ENCODE measurements at places on chromosomes 7 and 10.
A peak's percentile ranks its signal among the peaks of the same experiment; 100 is the strongest.

DNA sequence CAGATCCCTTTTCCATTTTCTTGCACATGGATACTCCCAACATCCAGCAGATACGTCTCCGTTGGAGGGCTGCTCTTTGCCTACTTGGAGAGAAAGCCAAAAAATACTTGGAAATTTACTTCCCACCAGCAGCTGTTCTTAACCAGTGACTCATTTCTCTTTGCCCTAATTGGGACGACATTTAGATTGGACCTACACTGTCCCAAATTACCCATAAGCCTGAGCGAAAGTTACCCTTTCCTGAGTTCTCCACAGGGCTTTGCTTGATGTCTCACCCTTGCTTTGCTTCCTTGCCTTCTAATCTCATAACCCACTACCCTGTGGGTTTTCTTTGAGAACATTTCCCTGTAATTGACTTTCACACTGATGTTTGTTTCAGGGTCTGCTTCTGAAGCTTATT, 48.1 kb downstream of the SAMD8 start:
- DNase-seq, result no peak

- no peak for DNase-seq
Measured at GRCh38 chr7:106793015-106793975, 71.8 kb upstream of the PIK3CG start.

- no peak for DNase-seq
Measured at GRCh38 chr7:150339409-150339809, 2.0 kb downstream of the RARRES2 start.

DNA sequence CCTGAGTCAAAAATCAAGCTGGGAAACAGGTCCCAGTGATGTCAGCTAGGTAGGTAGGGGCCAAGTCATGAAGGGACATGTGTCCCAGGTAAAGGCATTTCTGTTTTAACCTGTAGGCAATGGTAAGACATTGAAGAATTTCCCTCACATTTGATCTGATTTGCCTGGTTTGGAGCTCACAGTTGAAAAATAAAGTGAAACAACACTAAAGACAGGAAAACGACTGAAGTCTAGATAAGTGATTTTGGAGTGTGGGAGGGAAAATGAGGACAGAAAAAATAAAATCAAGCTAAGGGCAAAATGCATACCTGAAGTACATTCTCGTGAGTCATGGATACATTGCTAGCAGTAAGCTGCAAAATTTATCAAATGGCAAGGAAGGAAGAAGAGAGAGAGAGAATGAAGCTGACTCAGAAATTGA, 169.9 kb downstream of the SKIDA1 start:
- DNase-seq, result no peak

DNA sequence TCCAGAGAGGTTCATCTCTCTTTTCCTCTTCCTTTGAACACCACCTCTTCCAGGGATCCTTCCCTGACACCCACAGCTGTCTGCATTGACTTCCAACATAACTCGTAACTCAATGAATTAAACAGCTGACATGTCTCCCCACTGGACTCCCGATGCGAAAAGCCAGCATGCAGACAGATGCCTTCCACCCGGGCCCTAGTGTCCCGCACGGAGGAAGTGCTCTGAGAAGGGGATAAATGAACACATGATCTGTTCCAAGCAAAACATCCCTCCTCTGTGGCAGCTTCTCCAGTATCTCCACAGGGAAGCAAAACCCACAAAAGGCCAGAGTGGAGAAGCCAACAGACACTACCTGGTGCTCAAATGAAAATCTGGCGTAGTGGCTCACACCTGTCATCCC, 28.3 kb downstream of the OGDHL start:
- no peak for DNase-seq

GRCh38 chr7:32385316-32385956, 104.7 kb downstream of the LSM5 start:
- no peak for DNase-seq

- no peak for DNase-seq
Measured at GRCh38 chr7:155847821-155848435, 35.7 kb upstream of the SHH start.

DNA sequence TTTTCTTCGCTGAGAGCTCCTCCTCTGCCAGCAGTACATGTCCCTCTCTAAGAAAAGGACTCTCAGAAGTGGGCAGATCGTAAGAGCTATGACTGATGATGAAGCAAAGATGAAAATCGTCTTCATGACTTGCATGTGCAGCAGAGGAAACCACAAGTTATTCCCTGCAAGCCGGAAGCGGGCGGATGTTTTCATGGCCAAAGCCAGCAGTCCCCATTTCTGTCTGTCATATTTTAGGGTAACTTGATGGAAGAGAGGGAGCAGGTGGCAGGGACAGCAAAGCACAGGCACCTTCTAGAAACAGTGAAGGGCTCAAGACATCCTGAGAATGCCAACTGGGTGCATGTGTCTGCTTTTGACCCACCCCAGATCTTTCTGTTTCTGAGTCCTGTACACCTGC, 19.9 kb downstream of the KLF6 start:
- peak; percentile 81 for DNase-seq

DNA sequence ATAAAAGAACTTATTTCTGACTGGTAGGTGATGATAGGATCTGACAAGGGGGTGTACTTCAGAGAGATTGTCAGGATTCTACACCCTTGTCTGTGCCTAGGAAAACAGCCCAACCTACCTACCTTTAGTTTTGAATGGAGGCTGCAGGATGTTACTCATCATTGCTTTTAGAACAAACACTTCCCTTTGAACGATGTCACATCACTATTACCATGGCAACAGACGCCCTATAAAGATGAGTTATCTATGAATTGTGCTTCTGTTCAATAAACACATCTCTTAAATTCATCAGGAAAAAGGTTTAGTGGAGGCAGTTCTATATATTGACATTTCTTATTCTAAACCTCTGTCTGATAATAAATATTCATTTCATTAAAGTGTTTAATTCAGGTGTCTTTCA, 362.4 kb downstream of the CNTNAP2 start:
- DNase-seq, result no peak

DNA sequence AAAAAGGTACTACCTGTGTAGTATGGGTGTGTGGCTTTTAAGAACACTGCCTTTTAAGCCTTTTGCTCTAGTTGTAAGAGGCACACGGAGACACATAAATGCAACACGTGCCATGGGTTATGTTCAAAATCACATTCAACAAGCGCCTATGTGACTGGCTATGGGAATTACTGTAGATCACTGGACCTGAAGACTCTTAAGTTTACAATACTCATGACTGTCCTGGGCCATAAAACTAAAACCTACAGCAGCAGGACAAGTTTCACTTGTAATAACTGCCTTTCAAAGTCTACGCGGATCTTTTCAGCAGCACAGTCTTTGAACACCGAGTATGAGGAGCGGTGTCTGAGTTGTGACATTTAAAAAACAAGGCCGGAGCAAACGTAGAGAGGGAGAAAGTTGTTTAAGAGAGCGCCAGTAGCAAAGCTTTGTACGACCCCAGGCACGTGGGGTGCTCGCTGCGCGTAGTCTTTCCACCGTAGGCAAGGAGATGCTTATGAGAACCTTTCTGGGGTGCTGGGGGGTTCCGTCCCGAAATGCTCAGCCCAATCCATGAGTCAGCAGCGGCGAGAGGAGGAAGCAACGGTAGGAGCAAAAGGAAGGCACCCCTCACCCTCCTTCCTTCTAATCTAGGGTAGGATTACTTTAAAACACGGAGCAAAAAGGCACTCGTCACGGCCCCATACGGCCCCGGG, 662 bp downstream of the DNAJC2 start:
- DNase-seq, result peak; percentile 51

GRCh38 chr10:101103430-101103829, 27.7 kb upstream of the TLX1 start:
- no peak for DNase-seq

DNA sequence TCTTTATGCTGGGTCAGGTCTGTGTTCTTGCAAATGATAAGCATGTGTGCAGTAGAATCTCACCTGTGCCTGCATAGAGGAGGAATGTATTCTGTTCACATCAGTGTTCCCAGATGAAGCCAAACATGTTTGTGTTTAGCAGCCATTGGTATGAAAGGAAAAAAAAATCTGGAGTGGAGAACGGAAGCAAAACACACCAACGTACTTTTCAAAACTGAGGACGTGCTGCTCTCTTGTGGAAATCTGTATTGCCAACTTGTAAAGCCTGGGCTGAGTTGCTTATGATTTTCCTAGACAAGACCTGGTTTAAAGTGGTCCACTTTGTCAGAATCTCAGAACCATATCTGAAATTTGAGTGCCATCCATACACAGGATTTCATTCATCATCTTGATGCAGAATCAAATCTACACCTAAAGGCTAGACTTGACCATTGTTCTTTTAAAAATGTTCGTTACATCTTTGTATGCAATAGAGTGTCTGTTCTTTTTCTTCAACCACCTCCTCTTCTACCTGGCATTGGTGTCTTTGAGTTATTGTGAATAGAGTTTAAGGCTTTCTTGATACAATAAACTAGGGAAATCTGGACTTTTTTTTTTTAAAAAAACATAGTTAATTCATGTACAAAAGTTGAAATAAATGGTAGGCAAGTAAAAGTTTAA, 367.7 kb downstream of the PHF14 start:
- DNase-seq, result no peak

- DNase-seq, result no peak
Measured at GRCh38 chr7:117776224-117776623, 97.0 kb downstream of the CTTNBP2 start.

DNA sequence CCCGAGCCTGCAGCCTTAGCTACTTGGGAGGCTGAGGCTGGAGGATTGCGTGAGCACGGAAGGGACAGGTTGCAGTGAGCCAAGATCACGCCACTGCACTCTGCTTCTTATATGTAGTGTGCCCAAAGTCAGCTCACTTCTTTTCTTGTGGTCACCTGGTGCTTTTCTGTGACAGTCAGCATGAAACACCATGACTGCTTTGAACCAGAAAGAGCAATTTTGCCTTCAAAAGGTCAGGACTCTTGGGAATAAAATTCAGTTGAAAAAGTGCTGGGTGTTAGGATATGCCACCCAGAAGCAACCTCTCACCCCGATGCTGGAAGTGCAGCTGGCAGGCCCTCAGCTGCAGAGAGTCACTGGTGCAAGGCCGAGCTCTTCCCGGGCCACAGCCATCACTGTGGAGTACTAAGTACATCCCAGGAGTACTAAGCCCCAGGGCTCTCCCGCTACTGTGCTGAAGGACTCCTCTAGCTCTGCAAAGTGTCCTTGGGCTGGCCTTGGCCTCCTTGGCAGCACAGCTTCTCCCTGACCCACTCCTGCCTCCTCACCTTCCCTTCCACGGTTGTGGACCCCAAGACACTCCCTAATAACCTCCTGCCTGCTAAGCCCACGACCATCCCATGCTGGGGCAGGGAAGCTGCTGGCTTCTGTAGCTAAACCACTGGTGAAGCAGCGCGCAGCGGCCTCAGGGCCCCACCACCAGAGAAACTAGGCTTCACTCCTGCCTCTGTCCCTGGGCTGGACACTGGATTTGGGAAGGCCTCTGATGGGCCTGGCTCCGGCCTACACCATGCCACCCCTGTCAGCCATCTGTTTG, 17.6 kb upstream of the GDI2 start:
- DNase-seq, result no peak

DNA sequence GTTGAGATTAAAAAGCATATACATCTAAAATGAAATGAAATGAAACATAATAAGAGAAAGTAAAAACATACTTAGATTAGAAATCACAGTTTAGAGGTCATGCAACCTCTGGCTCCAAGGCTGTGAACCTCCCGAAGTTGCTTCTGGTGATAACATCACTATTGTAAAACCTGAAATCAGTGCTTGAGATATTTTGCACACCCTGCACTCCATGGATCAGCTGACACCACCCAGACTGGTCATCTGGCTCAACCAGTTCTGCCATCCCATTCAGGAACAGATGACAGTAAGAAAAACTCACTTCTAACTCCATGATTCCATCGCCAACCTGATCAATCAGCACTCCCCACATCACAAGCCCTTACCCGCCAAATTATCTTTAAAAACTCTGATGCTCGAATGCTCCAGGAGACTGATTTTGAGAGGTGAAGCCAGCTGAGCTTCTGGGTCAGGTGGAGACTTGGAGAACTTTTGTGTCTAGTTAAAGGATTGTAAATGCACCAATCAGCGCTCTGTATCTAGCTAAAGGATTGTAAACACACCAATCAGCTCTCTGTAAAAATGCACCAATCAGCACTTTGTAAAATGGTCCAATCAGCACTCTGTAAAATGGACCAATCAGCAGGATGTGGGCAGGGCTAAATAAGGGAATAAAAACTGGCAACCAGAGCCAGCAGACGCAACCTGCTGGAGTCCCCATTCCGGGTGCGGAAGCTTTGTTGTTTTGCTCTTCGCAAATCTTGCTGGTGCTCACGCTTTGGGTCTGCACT, 162.6 kb upstream of the MAGI2 start:
- DNase-seq, result no peak

Measured in suppressor macrophage (primary cell).